ENCODE measurements at places on chromosomes 2 and 18. TPM values are rescaled to one million over a fixed set of nuclear protein-coding genes. Genes with fewer than 3 reads are reported as not detected.
A peak's percentile ranks its signal among the peaks of the same experiment; 100 is the strongest.

The MC5R gene
- not detected for total RNA-seq

The DNAJC5G gene
- total RNA-seq: not detected

GRCh38 chr2:186205254-186205911 lies 280.7 kb upstream of the ZC3H15 start:
- H3K36me3 ChIP-seq: no peaks in the 10 kb centered on the region
- H3K27me3 ChIP-seq: no peaks in the 10 kb centered on the region
- no peak overlapping the region for H3K4me3 ChIP-seq
- no peak overlapping the region for H3K27ac ChIP-seq
- DNase-seq: no peak

DNA sequence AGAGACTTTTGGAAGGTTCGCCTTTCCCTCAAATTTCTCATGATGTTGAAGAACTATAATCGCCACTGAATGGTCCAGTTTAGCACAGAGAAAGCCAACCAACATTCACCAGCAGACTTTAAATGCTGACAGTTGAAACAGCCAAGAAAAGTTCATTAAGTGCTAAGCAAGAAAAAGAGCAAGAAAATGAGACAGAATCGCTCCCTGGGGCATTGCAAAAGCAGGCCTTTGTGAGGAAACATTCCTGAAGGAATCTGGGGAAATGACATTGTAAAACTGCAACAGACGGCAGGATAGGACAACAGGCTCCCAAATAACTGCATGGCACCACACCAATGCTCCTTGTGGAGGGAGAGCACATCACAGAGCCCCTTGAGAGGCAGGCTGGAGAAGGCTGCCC lies 269.3 kb upstream of the ID2 start:
- H3K27me3 ChIP-seq: peaks cover 32% of the 10 kb centered on the region
- DNase-seq: no peak
- H3K27ac ChIP-seq: no peak overlapping the region
- no peaks in the 10 kb centered on the region for H3K36me3 ChIP-seq

DNA sequence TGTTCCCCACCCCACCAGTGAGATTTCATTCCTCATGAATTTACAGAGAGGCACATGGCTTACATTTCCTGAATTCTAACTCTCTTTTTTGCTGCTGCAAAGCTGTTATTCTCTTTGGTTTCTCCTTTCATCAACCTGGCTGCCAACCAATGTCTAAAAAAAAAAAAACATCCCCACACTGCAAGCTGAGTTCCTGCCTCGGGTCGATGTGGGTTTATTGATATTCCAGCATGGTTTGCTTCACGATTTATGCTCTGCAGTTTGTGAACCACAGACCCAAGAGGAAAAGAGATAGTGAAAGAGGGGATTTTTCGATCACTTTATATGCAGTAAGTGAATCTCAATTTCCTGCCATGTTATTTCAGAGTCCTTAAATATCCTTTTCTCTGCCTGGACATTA lies 363.6 kb downstream of the LPIN1 start:
- no peaks in the 10 kb centered on the region for H3K36me3 ChIP-seq
- H3K27me3 ChIP-seq: peaks cover 13% of the 10 kb centered on the region
- H3K4me3 ChIP-seq: peak overlapping the region; percentile 24
- DNase-seq: no peak

DNA sequence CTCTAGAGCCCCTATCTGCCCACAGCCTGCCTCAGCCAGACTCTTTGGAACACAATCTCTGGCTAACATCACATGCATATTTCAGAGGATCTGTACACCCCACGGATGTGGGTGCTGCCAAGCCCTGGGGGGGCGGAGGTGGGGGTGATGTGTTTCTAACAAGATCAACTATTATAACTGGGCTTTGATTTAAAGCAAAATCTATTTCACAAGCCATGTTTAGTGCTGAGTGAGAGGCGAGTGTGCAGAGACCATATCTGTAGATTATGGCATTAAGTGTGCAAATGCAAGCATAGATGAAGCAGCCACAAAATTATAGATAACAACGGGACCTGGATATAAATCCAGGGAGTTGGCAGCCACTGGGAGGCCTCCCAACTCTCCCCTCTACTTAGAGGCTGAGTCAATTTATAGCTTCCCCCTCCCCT lies 135.8 kb upstream of the SMAD2 start:
- H3K27ac ChIP-seq: no peak overlapping the region
- no peak overlapping the region for H3K4me3 ChIP-seq
- no peak for DNase-seq
- no peaks in the 10 kb centered on the region for H3K36me3 ChIP-seq
- peaks cover 14% of the 10 kb centered on the region for H3K27me3 ChIP-seq

- H3K36me3 ChIP-seq: peaks cover 44% of the 10 kb centered on the region
- H3K4me1 ChIP-seq: peaks cover 12% of the 10 kb centered on the region
- no peak overlapping the region for H3K27ac ChIP-seq
- no peak for DNase-seq
- H3K27me3 ChIP-seq: no peaks in the 10 kb centered on the region
- H3K4me3 ChIP-seq: no peak overlapping the region
These were observed 9.0 kb upstream of the ATRAID start for GRCh38 chr2:27202854-27203253.

DNA sequence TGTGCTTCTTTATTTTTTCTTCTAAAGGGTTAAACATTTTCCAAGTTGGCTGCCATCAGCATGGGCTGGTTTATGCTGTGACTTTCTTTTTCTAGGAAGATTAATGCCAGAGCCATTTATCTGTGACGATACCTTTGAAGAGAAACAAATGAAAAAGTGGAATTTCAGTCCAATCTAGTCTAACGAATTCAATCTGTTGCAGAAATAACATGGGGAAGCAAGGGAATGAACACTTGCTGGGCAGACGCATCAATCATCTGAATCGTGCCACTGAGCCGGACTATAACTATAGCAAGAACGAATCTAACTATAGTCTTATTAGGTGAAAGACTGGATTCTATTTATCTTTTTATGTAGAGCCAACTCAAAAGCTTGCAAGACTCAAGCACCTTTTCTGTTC lies 66.2 kb downstream of the CD8B2 start:
- peaks cover 8% of the 10 kb centered on the region for H3K27me3 ChIP-seq
- no peak for DNase-seq
- H3K4me1 ChIP-seq: no peaks in the 10 kb centered on the region
- H3K4me3 ChIP-seq: no peak overlapping the region
- no peak overlapping the region for H3K27ac ChIP-seq

GRCh38 chr2:12819103-12819475 lies 102.4 kb downstream of the TRIB2 start:
- no peaks in the 10 kb centered on the region for H3K36me3 ChIP-seq
- no peak overlapping the region for H3K27ac ChIP-seq
- H3K4me1 ChIP-seq: peaks cover 5% of the 10 kb centered on the region
- H3K4me3 ChIP-seq: no peak overlapping the region

Data from activated T-helper 1 cell treated with anti-CD3 and anti-CD28 coated beads, Interleukin-12 subunit alpha, Interleukin-12 subunit beta, Interleukin-2, Interleukin-4 antibody, amounts not matched to agents 30 ng/mL and 10 ng/mL and 1 ng/mL, durations not matched to agents 14 hours and 24 hours and 36 hours (primary cell).